ENCODE measurements at places on chromosomes 2 and 18. TPM values are rescaled to one million over a fixed set of nuclear protein-coding genes. Genes with fewer than 3 reads are reported as not detected.

GRCh38 chr2:166609183-166609959 is 115.3 kb upstream of the SCN7A start:
- H3K36me3 ChIP-seq, result no peaks in the 10 kb centered on the region
- no peak overlapping the region for H3K4me3 ChIP-seq
- H3K4me1 ChIP-seq, result peaks cover 6% of the 10 kb centered on the region
- H3K27me3 ChIP-seq, result no peaks in the 10 kb centered on the region

DNA sequence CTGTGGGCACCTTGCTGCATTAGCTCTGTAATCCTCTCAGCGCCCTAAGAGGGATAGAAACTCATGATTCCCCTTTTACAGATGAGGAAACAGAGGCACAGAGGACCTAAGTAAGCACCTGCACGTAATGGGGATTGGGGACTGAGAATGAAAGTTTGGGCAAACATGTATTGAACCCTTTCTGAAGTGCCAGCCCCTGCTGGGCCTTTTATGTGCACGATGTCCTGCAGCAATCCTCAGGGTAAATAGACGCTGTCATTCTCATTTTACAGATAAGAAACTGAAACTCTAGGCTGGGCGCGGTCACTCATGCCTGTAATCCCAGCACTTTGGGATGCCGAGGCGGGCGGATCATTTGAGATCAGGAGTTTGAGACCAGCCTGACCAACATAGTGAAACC is 117.4 kb downstream of the STPG4 start:
- DNase-seq, result no peak
- H3K27ac ChIP-seq, result no peak overlapping the region
- no peaks in the 10 kb centered on the region for H3K27me3 ChIP-seq
- no peaks in the 10 kb centered on the region for H3K36me3 ChIP-seq
- H3K4me3 ChIP-seq, result no peak overlapping the region
- H3K4me1 ChIP-seq, result peaks cover 49% of the 10 kb centered on the region

DNA sequence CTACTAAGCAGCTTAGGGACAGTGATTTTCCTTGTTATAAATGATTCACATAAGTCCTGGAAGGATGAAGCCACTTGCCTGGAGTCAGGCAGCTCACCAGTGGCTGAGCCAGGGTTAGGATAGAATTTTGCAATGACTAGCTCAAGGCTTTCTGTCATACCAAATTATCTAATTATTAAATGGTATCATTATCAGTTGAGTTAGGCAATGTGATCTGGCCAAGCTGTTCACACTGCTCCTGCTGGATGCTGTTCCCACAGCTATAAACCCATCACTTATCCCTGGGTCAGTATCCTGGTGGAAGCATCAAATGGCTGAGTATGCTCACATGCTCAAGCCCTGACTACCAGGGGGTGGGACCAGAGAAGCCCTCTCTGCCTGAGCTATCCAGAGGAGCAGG is 235.2 kb downstream of the MTX2 start:
- no peaks in the 10 kb centered on the region for H3K4me1 ChIP-seq
- H3K27ac ChIP-seq, result no peak overlapping the region
- no peak overlapping the region for H3K4me3 ChIP-seq
- no peaks in the 10 kb centered on the region for H3K36me3 ChIP-seq

DNA sequence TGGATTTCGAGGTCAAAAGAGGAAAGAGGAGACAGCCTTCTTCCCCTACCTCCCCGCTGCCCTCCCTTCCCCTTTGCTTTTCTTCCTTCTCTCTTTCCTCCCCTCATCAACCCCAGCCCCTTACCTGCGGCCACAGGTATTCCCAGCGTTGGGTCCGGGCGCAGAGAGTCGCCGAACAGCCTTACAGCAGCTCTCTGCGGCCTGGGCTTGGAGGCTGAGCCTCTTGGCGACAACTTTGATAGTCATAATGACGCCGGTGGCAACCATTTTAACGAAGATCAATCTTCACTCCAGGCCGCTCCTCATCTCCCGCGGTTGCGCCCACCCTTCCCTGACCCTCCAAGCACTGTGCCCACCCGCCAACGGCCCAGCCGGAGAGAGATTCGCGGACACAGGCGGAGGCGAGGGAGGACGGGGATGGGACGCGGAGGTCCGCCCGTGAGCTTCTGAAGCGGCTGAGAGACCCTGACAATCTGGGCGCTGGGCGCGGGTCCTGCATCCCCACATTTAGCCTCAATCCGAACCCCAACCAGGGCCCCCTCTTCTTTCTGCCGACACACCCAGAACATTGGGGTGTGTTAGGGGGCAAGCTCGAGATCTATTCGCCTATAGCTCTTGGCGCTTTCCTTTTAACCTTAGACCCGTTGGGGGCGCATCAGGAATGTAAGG is 1.5 kb upstream of the EVX2 start:
- H3K4me1 ChIP-seq, result peaks cover 12% of the 10 kb centered on the region
- no peak overlapping the region for H3K27ac ChIP-seq

- H3K4me1 ChIP-seq, result no peaks in the 10 kb centered on the region
- H3K4me3 ChIP-seq, result no peak overlapping the region
- no peak for DNase-seq
- H3K36me3 ChIP-seq, result no peaks in the 10 kb centered on the region
- H3K27ac ChIP-seq, result no peak overlapping the region
These were observed 39.6 kb upstream of the RMDN2 start for GRCh38 chr2:37885329-37885993.

GRCh38 chr2:156294945-156295580 is 37.5 kb downstream of the NR4A2 start:
- H3K4me3 ChIP-seq, result no peak overlapping the region
- H3K4me1 ChIP-seq, result no peaks in the 10 kb centered on the region
- H3K36me3 ChIP-seq, result peaks cover 3% of the 10 kb centered on the region

DNA sequence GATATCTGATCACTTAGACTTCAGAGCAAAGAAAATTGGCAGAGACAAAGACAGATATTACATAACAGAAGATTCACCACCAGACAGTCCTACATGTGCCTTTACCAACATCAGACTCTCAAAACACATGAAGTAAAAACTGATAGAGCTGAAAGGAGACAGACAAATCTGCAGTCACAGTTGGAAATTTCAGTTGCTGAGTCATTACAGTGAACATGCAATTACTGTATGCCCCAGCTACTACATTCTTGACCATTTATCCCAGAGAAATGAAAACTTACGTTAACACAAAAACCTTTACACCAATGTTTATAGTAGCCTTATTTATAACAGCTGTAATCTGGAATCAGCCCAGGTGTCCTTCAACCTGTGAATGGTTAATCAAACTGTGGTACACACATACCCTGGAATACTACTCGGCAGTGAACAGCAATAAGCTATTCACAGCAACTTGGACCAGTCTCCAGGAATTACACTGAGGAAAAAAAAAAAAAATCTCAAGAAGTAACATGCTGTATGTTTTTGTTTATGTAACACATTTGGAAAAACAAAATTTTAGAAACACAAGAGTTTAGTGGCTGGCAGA is 7.5 kb upstream of the SCLY start:
- H3K4me3 ChIP-seq, result no peak overlapping the region
- no peak overlapping the region for H3K27ac ChIP-seq
- peaks cover 2% of the 10 kb centered on the region for H3K27me3 ChIP-seq
- H3K36me3 ChIP-seq, result peaks cover 5% of the 10 kb centered on the region
- DNase-seq, result no peak
- no peaks in the 10 kb centered on the region for H3K4me1 ChIP-seq

DNA sequence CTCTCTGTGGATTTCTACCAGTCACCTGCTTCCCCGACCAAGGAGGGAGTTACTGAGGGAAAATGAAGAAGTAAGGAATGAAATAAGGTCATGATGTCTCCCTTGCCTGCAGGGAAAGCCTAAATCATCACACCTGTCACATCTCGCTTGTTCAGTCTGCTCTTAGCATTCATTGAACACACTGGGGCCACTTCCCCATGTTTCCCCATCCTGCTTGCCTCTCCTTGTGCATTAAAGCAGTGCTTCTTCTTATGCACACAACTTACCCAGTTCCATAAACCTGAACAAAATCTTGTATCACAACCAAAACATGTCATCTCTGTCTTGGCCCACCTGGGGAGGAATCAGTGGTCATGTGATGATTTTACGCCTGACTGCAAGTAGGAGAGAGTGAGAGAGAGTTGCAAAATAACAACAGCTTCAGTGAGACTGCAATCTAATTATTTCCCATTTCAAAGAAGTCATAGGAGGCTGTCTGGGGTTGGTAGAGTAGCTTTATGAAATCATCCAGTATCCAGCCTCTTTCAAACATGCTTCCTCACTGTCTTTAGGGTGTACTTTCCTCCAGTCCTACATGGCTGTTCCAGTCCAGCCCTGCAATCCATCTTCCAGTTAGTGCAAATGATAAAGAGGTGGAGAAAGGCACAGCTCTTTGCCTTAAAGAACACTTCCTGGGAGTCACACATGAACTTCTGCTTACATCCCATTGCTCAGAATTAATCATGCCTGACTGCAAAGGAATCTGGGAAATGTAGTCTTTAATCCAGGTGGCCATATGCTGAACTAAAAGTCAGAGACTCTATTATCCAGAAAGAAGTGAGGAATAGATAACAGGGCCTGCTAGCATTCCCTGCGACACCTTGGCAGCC is 220.1 kb downstream of the HAUS1 start:
- peak overlapping the region; percentile 60 for H3K27ac ChIP-seq
- peaks cover 24% of the 10 kb centered on the region for H3K4me1 ChIP-seq
- peak overlapping the region; percentile 0 for H3K4me3 ChIP-seq
- H3K36me3 ChIP-seq, result no peaks in the 10 kb centered on the region

- no peaks in the 10 kb centered on the region for H3K27me3 ChIP-seq
- H3K36me3 ChIP-seq, result peaks cover 8% of the 10 kb centered on the region
- no peak overlapping the region for H3K4me3 ChIP-seq
- no peak for DNase-seq
These were observed 33.3 kb downstream of the THAP4 start for GRCh38 chr2:241603686-241604085.

- peaks cover 23% of the 10 kb centered on the region for H3K4me1 ChIP-seq
- H3K36me3 ChIP-seq, result no peaks in the 10 kb centered on the region
- H3K4me3 ChIP-seq, result no peak overlapping the region
- no peak overlapping the region for H3K27ac ChIP-seq
- H3K27me3 ChIP-seq, result no peaks in the 10 kb centered on the region
These were observed 64.0 kb downstream of the NXPH2 start for GRCh38 chr2:138716183-138716582.

- no peak overlapping the region for H3K27ac ChIP-seq
- no peaks in the 10 kb centered on the region for H3K36me3 ChIP-seq
- no peak overlapping the region for H3K4me3 ChIP-seq
- no peaks in the 10 kb centered on the region for H3K27me3 ChIP-seq
- DNase-seq, result no peak
- no peaks in the 10 kb centered on the region for H3K4me1 ChIP-seq
These were observed 8.1 kb downstream of the NEU2 start for GRCh38 chr2:233040571-233040970.

The CLEC4F gene
- total RNA-seq, result not detected

The KIAA2012 gene
- total RNA-seq, result 0.07 TPM

The ANKRD30BL gene
- not detected for total RNA-seq

The UBXN2A gene
- 29.8 TPM for total RNA-seq

The CTNNA2 gene
- 2.6 TPM for total RNA-seq

The NLRC4 gene
- not detected for total RNA-seq

The GCG gene
- total RNA-seq, result 0.27 TPM

The HAT1 gene
- 77.7 TPM for total RNA-seq
